Activated CD4-positive, alpha-beta T cell treated with anti-CD3 and anti-CD28 coated beads, Interleukin-2, amount 10 ng/mL, durations not matched to agents 24 days and 14 days (primary cell): ENCODE measurements at places on chromosomes 5 and 9. TPM values are rescaled to one million over a fixed set of nuclear protein-coding genes. Genes with fewer than 3 reads are reported as not detected.

- DNase-seq: no peak
These were observed at the start of gene CSF1R for GRCh38 chr5:150085950-150086715. Gene CSF1R (minus strand): TSS chr5:150086554. CDS start chr5:150086427, 127 bp downstream.

DNA sequence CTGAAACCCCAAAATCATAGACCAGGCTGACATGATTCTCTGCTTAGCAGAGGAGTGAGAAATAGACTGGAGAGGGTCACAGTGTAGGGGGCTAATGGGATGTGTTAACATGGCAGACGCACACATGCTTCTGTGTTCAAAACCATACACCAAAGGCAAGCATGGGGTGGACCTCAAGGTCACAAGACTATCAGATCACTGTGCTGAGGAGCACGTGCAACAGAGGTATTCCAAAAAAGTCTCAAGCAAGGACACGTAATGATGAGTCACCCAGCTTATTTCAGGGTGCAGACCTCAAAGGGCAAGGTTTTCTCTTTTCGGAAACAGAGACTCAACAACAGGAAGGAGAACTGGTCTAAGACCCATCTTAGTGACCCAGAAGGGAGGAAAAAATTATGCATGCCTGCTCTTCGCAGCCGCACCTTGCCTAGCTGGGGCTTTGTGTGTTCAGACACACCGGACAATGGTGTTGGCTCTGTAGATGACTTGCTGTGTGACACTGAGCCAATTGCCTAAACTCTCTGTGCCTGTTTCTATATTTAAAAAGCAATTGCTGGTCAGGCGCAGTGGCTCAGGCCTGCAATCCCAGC, 20.3 kb downstream of the WHRN start:
- DNase-seq: peak; percentile 84

GRCh38 chr9:133057006-133057405, 4.8 kb upstream of the CEL start:
- DNase-seq: peak; percentile 79

DNA sequence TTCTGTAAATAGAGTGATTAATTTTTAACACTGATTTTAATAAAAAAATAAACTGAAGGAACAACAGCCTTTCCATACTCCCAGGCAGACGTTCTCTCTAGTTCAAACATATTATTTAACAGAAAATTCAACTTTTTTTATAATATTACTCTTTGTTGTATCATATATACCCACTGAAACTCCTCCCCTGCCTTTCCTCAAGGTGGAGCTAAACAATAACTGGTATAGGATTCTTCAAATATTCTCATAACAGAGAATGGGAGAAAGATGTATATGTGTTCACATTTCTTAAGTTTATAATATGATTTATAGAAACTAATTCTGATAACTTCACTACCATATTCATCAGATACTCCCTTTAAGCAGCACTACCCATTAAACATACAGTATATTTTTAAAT, 83.4 kb downstream of the CYLC2 start:
- DNase-seq: no peak

DNA sequence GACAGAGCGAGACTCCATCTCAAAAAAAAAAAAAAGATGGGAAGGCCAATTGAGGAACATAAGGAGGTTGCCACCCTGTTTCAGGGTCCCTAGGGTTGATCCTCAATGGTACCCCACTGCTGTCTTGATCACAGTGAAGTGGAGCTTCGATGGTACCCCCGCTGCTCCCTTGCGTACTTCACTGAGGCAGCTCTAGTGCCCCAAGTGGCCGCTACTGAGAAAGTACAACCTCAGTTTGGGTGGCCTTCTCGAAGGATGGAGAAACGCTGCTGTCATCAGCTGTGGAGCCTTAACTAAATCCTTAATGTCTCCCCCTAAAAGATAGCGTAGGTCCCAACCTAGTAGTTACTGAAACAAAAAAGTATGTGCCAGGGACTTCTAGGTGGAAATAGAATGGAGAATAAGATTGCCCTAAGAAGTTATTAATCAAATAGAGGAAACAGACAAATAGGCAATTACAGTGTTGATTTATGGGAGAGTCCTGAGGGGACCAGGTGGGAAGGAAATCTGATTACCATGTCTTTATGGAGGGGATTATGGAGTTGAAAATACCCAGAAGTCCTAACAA, 6.3 kb downstream of the TESK1 start:
- peak; percentile 86 for DNase-seq

GRCh38 chr5:16140417-16140816, 39.2 kb downstream of the MARCHF11 start:
- no peak for DNase-seq

DNA sequence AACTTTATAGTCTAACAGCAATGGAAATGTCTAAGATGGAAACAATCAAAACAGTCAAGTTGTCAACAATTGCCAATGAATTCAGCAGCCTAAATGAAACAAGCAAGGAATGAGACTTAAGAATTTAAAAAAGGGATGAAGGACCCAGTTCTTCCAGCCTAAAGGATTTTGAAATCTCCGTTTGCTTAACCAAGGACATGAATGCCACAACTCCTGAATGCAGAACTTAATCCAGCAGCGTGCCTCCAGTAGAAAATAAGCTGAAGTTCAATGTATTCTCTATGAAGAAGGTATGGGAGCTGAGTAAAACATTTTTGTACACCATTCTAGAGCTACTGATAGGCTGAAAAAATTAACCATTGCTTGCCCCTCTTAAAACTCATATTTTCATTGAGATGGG, 411.3 kb downstream of the ARHGEF28 start:
- DNase-seq: no peak

- no peak for DNase-seq
These were observed 95.0 kb downstream of the ADAMTSL1 start for GRCh38 chr9:18568973-18569372.

- DNase-seq: peak; percentile 86
These were observed 872 bp downstream of the TXNDC15 start for GRCh38 chr5:134874831-134875655.

DNA sequence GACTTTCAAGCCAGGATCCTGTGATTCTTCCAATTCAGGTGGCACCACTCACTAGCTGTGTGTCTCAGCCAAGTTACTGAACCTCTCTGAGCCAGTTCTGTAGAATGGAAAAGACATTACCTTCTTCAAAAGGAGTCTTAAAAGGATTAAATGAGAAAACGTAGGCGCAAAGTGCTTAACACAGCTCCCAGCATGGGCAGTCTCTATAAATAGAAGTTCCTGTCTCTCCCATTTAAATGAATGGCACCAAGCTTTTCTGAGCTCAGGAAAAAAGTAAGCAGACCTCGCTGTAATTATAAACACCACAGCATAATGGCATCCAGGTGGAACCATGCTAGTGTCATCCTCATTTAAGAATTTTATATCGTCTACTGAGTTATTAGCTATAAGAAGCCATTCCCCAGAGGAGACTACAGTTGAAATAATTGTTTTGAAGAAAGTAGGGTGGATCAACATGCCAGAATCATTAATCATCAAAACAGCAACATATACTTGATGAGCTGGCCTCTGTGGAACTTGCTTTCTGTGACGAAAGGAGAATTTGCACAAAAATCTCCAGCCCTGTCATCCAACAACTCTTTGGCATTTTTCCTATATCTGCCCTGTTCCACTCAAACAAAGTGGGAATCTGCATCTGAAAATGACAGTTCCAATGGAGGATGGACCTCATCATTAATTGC, 188.9 kb downstream of the SPOCK1 start:
- no peak for DNase-seq

DNA sequence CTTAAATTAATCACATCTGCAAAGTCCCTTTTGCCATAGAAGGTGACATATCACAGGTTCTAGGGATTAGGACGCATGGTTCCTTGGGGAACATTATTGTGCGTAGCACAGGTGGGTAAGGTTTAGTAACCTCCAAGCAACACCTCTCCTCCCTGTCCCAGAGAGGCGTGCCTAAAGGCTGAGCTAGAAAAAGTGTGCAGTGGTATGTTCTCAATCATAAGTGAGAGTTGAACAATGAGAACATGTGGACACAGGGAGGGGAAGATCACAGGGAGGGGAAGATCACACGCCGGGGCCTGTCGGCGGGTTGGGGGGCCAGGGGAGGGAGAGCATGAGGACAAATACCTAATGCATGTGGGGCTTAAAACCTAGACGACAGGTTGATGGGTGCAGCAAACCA, 14.9 kb downstream of the DAB2IP start:
- DNase-seq: no peak

DNA sequence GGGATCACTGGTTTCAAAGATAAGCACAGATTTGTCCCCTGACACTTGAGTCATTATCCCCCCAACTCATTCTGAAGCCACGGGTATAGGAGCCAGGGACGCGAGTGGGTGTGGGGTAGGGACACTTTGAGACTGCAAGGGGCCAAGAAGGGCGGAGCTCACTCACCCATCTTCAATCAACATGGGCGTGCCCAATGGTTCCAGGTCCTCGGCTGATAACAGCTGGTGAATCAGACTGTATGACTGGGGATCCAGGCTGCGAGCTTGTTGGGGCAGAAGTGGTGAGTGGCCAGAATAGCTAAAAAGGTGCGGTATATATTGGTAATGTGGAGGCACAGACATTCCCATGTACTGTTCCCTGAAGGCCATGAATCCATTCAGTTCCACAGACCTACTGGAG, 30.7 kb upstream of the NR5A1 start:
- no peak for DNase-seq

- DNase-seq: no peak
These were observed 76.9 kb downstream of the ANKH start for GRCh38 chr5:14794583-14795230.

DNA sequence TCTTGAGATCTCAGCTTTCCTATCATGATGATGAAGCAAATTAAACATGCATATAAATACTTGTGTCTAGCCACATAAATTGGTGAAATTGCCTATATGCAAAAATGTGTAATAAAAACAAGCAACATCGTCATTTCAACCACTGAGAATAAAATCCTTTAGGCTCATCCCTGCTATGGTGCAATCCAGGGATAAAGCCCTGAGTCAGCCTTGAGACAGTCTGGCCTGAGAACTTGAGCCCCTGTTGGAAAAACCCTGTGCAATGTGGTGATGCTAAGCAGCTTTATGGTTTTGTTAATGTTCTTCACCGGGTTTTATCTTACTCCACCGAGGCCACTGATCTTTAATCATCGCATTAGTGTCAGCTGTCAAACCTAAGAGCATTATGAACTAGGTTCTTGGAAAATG, 170.5 kb downstream of the DCP2 start:
- no peak for DNase-seq

DNA sequence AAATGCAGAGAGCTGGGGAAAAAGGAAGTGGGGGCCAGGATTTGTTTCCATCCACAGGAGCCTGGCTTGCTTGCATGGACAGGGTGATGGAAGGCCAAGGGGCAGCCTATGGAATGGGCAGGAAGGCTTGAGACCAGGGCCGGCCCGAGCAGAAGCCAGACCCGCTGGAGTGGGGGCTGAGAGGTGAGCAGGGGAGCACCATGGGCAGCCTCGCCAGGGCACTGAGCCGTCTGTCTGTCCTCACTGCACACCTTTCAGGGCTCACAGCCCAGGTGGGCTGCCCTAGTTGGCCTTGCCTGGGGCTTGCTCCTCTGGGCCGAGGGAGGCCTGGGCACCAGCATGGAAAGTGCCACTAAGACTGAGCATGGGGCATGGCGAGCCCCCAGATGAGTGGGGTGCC, 58.6 kb upstream of the CNOT6 start:
- no peak for DNase-seq

DNA sequence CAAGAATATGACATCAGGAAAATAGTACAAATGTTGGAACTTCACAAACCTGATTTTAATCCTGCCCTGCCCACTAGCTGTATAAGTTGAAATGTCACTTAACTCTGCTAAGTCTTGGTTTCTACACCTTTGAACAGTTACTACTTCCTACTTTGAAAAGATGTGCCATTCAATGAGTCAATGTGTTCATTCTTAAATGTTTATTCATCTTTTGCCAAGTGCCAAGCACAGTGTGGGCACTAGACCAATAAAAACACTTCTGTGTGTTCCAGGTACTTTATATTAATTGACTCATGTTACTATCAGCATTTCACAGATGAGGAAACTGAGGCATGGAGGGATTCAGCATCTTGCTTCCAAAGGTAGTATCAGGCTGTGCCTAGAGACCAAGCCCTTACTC, 12.8 kb downstream of the PDCL start:
- DNase-seq: no peak

GRCh38 chr5:2184026-2184366, 301.3 kb upstream of the IRX4 start:
- no peak for DNase-seq

- no peak for DNase-seq
These were observed 160.4 kb upstream of the MPDZ start for GRCh38 chr9:13439685-13440476.

GRCh38 chr9:133137451-133138231, 16.6 kb upstream of the RALGDS start:
- peak; percentile 85 for DNase-seq

- DNase-seq: no peak
These were observed 204.1 kb upstream of the SEMA6A start for GRCh38 chr5:116778651-116779280.

DNA sequence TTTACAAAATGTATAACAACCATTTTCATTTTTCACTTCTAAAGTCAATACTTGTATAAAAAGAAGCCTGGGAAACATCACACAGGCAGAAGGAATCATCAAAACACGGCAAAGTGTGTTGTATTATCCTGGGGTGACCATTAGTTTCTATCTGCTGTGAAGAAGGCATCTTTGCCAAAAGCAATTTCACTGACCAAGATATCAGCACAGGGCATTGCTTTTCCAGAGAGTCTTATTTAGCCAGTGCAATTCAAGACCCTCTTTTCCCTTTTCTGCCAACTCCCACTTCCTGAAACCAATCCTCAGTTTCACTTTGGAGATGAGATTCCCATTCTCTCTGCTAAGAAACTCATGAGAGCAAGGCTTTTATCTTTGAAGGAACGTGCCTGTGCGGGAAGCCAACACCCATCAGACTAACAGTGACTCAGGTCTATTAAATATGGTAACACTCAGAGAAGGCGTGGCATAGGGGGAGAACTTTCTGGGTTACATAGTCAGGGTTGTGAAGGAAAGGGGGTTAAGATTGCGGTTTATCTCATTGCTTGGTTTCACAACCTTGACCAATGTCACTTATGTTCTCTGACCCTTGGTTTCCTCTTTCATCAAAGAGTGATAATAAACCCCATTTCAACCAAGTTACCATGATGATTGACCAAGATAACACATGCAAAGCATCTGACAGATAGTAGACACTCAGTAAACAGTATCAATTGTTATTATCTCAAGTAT, 666.9 kb upstream of the KLF4 start:
- no peak for DNase-seq

The FAXDC2 gene
- total RNA-seq: not detected in 2 replicates

The CDH9 gene
- not detected in 2 replicates for total RNA-seq

The SEMA4D gene
- 368 and 370 TPM in 2 replicates for total RNA-seq

The NFIL3 gene
- 122 and 127 TPM in 2 replicates for total RNA-seq

The MLANA gene
- total RNA-seq: not detected in 2 replicates

The BTNL3 gene
- total RNA-seq: not detected in 2 replicates

The KLF9 gene
- 16.3 and 16.5 TPM in 2 replicates for total RNA-seq

The GTF2H2 gene
- total RNA-seq: 37.2 and 41.1 TPM in 2 replicates

The FBP2 gene
- total RNA-seq: not detected in 2 replicates

The FREM1 gene
- not detected in 2 replicates for total RNA-seq

The SHROOM1 gene
- total RNA-seq: 5.3 and 7.4 TPM in 2 replicates

The RNF180 gene
- not detected in 2 replicates for total RNA-seq

The HMGCR gene
- total RNA-seq: 99.9 and 112 TPM in 2 replicates

The PLAC8L1 gene
- total RNA-seq: 0.57 and 1.2 TPM in 2 replicates

The ZNF484 gene
- 7.3 and 7.7 TPM in 2 replicates for total RNA-seq
